ENCODE measurements at places on chromosomes 2 and 18. TPM values are rescaled to one million over a fixed set of nuclear protein-coding genes. Genes with fewer than 3 reads are reported as not detected.

The HOXD4 gene
- not detected for total RNA-seq

The GREB1 gene
- 1.2 TPM for total RNA-seq

The DES gene
- not detected for total RNA-seq

The COL4A4 gene
- 0.10 TPM for total RNA-seq

The TRAPPC8 gene
- total RNA-seq: 35.2 TPM

The GCG gene
- total RNA-seq: not detected

The ITGAV gene
- 48.8 TPM for total RNA-seq

The LRP2 gene
- total RNA-seq: 0.10 TPM

The GCKR gene
- total RNA-seq: not detected

The KIF1A gene
- total RNA-seq: 0.14 TPM

The SATB2 gene
- total RNA-seq: 14.5 TPM

The IL36RN gene
- not detected for total RNA-seq

The TFCP2L1 gene
- total RNA-seq: 0.10 TPM

The MBOAT2 gene
- total RNA-seq: 26.4 TPM

All from HT1080 (cell line).